Effector memory CD4-positive, alpha-beta T cell (primary cell): ENCODE measurements at places on chromosomes 12 and 14.

DNA sequence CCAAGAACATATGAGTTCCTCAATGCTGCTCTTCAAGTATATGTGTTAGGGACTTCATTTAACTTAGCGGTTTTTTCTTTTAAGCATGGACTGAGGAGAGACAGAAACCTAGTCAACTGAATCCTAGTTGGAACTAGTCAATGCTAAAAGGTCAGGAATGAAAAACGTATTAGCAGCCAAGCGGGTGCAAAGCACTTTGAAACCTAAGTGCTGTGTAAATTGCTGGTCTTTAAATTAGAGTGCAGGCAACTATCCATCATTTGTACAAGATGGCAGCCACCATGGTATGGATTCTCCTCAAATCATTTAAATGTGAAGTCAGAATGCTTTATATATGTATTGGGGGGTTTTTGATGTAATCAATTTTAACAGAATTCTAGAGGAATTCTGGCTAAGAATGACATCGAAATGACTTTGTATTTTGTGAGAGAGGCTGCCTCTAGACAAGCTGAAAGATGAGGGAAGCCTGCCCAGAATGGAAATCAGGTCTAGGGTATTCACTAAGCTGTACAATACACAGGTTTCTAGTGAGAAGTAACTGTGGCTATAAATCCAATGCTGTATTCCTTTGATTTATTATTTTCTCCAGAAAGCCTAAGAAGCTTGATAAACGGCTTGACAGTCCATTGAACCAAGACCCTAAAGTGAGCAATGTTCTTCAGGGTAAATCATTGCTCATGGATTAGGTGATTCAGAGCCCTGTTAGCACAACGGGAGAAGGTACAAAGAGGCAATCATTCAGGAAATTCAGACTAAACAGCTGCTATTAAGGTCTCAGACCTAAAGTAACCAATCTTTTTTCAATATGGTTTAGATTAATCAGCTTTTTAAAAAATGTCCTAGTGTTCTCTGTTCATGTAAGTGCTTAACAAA, 198.8 kb downstream of the ANO2 start:
- no peak for DNase-seq

DNA sequence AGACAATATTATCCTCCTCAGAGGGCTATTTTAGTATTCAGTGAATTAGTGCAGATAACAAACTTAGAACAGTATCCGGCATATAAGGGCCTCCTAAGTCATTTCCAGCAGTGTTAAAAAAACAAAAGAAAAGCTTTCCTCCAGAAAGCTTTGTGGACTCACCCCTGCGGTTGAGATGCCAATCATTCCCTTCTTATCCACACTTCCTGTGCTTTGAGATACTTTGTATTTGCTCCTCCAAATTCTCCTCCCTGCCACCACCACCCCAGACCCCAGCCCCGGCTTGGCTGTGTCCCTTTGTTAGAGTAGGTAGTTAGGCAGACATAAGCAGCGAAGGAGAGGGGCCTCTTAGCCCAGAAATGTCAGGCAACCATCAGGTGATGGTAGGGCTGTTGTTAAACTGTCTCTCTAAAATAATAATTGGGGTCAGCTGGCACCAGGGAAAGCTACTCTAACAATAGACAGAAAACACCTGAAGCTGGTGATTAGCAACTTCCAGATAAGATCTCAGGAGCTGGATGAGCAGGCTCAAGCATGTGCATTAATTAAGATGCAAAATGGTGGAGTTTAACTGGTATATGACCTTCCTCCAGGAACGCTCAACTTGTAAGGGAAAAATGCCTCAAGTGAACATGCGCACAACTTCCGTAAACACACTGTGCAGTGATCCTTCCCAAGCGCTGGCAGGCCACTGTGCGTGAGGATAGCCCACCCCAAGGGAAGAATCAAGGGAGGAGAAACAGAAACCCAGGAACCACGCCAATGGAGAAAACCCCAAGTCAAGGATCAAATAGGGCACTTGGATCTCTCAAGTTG, 152.1 kb upstream of the EEA1 start:
- no peak for DNase-seq

GRCh38 chr12:96193725-96194575, at the start of gene ELK3:
TSS of gene ELK3 (plus strand) at chr12:96194375.
- peak; percentile 52 for DNase-seq

DNA sequence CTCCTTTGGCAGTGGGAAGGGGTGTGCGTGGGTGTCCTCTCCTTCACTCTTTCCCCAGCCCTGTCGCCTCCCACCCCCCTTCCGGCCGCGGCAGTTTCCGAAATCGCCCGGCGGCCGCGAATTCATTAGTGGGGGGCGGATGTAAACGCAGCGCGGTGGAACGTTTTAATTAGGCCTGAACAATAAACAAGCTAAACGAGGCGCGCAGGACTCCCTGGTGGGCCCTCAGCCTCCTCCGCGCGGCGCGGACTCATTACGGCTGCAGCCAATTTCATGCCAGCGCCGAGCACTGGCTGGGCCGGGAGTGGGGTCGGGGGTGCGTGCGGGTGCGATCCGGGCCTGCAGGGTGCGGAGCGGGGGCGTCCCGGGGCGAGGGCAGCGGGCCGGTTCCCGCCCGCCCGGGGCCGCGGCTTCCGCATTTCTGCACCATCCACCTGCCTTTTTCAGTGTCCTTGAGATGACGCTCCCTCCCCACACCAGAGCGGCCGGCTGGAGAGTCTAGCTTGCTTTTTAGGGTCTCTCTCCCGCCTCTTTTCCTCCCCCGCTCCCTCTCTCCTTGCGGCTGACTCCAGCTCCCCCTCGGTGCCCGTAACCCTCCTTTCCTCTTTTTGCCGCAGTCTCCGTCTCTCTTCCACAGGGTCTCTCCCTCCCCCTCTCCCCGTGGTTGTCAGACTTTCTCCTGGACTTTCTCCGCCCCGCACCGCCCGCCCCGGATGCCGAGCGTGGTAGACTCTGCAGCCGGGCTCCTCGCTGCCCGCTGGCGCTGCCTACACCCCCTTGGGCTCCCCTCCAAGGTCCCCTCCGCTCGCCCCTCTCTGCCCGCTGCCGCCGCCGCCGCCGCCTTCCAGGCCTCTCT, at the start of gene CISTR:
CISTR (minus strand) TSS at position 644 of the 856 bp plus-strand sequence.
- DNase-seq: no peak

GRCh38 chr12:68358532-68359485, 26.6 kb upstream of the MDM1 start:
- DNase-seq: no peak

DNA sequence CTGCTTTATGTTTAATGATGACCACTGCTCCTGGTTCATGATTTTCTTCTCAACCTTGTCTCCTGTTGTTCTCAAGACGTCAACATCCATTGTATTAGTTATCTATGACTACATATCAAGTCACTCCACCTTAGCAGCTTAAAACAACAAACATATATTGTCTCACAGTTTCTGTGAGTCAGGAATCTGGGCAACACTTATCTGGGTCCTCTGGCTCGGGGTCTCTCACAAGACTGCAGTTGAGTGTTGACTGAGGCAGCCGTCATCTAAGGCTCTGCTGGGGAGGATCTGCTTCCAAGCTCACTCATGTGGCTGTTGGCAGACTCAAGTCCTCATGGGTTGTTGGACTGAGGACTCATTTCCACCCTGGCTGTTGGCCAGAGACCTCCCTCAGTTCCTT, 27.3 kb upstream of the FRS2 start:
- no peak for DNase-seq

DNA sequence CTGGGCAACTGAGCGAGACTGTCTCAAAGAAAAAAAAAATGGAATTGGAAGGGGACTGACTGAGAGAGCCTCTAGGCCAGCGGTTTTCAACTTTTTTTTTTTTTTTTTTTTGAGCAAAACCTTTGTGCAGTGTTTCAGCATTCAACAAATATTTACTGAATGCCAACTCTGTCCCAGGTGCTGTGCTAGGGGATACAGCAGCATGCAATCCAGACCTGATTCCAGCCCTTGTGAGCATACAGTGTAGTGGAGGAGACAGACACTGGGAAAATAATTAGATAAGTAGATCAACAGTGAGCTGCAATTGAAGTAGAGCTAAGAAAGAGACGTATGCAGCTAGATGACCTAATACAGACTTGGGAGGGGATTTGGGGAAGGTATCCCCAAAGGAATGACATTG, 23.8 kb upstream of the LTBP2 start:
- DNase-seq: no peak

DNA sequence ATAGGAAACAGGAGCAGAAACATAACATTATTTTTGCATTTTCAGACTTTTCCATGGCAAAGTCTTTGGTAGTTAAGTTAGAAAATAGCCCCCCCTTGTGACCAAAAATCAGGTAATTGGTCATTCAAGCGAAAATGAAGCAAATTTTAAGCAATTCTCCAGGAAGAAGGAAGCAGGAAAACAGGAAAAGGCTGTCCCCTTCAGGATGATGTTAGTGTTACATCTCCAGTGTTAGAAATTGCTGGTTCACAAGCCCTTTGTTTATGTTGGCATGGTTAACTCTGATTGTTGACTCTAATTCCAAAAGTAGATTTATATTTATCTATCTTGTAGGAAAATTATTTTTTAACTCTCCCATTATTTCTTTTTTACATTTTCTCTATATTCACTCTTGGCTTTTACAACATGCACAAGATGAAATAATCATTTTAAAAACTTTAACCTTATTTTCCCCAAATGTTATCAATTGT, 18.8 kb upstream of the GAS2L3 start:
- DNase-seq: no peak

DNA sequence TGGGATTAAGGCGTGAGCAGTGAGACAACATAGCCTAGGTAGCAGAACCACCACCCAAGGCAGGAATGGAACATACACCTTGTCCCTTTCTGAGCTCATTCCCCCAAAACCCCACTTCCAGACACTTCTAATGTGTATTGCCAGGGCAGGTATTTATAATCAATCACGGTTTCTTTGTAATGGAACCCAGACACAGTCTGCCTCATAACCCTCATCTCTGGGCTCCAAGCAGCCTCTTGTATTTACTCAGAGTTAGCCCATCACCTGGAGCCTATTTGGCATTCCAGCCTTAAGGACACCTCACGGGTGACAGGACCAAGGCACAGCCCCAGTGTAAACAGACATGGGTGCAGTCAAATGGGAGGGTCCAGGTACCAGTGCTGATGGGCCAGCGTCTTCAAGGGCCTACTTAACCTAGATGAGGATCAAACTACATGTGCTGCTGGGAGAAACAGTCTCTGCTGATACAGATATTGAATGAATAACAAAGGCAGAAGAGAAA, 2.5 kb upstream of the HIGD1C start:
- DNase-seq: no peak

DNA sequence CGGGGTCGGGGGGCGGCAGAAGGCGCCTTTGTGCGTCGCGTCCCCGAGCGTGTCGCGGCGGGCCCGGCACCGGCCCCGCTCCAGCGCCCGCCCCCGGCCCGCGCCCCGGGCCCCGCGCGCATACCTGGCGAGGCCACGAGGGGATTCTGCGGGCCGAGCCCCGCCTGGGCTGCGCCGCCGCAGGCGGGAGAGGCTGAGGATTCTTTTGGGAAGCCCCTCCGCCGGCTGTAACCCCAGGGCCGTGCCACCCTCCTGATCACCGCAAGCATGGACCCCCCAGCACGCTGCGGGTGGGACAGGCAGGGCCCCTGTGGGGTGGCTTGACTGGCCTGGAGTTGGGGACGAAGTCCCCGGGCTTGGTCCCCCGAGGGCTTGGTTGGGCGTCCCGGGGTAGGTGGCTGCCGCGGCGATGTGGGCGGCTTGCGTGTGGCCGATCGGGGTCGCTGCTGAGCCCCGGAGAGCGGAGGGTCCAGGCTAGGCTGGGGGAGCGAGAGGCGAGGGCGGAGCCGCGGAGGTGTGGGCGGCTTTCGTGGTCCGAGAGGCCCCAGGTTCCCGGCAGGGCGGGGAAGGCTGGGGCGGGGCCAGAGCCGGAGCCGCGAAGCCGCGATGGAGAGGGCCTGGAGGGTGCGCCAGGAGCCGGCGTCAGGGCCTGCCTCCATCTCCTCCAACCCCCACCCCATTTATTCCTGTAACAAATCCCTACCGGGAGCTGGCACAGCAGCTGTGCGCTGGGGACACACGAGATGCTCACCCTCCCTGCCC, 28.4 kb upstream of the GPR132 start:
- DNase-seq: peak; percentile 42

DNA sequence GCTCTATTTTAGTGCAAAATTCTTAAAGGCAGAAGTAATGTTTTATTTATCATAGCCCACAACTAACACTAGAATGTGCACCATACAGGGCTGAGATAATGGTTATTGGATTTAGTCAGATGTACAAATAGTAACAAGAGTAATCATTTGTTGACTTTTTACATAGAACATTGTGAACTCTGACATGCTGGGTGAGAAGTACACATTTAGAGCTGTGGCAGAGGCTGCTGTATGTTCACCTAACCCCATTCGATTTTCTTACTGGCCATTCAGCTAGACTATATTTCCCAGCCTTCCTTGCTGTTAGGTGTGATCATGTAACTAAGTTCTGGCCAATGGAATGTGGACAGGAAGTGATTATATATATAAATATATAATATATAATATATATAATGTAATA, 89.1 kb downstream of the DRAM1 start:
- DNase-seq: no peak

- no peak for DNase-seq
Measured at GRCh38 chr12:27504507-27504906, 19.5 kb upstream of the PPFIBP1 start.

DNA sequence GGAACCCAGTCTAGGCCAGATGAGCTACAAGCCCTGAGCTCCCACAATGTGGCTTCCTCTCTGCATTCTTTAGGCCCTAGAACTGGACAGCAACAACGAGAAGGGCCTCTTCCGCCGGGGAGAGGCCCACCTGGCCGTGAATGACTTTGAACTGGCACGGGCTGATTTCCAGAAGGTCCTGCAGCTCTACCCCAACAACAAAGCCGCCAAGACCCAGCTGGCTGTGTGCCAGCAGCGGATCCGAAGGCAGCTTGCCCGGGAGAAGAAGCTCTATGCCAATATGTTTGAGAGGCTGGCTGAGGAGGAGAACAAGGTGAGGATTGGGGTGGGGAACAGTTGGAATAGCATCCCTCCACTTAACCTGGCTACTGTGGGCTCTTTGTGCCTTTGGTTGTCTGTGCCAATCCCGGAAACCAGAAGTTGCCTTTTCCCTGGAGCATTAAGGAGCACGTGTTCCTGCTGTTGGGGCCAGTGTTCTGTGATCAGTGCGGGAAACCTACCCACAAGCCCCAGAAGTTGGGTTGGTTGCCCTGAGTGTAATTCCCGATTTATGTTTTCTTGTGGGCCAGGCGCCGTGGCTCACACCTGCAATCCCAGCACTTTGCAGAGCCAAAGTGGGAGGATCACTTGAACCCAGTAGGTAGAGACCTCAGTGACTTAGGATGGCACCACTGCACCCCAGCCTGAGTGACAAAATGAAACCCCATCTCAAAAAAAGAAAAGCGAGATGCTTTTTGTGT, 6.4 kb downstream of the FKBP4 start:
- no peak for DNase-seq

DNA sequence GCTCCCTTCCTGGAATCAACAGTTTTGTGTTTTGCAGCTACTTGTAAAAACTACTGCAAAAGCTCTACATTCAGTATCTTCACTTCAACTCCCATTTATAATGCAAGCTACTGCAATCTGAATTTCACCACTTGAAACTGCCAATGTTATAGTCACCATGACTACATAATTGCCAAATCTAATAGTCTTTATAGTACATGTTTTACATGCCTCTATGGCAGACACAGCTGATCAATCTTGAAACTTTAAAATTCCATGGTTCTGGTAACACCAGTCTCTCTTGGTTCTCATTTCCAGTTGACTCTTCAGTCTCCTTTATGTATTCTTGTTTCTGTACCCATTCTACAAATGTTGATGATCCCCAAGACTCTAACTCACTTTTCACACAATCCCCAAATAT, 185.9 kb downstream of the MED13L start:
- DNase-seq: no peak

- DNase-seq: no peak
Measured at GRCh38 chr12:13135371-13136178, 32.1 kb upstream of the GSG1 start.

GRCh38 chr14:79597566-79597965, 613.7 kb downstream of the DIO2 start:
- DNase-seq: no peak
